ENCODE measurements at places on chromosomes 7 and 10.

DNA sequence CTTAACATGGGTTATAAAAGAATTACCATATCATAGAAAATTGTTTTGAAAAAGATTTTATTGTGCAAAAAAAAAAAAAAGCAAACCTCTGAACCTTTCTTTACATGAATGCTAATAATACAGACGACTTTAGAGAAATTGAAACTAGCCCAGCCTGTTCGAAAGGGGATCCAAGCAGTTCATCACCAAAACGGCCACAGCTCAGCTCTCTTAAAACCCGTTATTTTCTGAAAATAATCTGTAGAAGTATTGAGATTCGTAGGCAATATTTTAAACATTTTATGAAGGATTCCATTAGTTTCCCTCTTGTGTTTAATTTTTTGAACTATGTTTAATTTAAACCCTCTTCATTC, 9.9 kb upstream of the GSAP start:
- DNase-seq, result no peak

DNA sequence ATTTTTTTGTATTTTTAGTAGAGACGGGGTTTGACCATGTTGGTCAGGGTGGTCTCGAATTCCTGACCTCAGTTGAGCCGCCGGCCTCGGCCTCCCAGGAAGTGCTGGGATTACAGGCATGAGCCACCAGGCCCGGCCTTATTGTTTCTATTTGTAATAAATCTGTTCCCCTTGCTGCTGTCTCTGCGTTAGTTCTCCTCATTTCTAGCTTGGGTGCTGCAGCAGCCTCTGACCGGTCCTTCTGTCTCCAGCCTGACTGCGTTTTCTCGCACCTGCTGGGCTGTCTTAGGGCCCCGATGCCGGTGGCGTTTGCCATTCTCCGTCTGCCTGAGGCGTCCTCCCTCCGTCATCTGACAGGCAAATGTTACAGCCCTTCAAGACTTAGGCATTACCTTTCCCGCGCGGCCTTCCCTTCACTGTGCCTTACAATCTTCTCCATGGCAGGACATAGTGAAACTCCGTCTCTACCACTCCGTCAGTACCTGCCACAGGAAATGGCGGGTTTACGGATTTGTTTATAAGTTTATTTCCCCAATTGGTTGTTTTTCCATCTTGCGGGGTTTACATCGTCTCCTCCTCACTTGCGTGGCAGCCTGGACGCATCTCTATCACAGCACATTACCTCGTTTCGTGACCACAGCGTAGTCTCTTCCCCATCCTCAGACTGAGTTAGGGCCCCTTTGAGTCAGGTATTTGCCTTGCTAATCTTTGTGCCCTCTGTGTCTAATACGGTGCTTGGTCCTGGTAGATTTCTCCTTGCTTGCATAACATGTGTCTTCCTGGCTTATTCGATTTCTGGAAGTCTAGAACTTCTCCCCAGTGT, 2.3 kb upstream of the GIMAP8 start:
- no peak for DNase-seq

DNA sequence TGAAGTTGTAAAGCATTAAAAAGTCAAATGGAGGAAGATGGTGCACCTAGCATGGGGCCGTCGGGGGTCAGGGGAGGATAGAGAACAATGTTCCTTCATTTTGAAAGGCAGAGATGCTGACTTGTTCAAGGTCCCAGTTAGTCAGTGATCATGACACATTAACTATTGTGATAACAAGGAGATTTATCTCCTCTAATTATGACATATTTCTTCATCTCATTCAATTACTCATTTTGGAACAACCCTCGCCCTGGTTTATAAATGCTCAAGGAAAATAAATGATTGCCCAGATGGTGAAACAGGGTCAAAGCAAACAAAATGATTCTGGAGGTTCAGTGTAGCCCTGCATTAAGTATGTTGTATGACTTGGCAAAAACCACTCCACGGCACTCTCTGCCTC, 106.2 kb downstream of the ITIH5 start:
- no peak for DNase-seq

DNA sequence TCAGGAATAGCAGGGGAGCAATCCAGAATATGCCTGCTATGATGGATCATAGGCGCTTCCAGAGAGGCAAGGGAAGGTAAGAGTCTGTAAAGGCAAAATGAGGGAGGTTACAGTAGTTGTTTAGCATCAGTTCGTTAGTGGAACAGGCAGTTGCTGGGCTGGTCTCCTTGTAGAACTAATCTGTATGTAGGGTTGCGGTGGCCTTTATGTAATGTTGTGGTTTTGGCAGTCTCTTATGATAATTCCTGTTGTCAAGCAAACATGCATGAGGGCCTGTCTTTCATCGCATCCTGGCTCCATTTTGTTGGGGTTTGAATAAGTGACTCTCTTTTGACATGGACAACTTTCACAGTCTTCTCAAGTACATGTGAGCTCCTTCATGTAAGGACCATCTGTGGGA, 427.8 kb upstream of the LRGUK start:
- no peak for DNase-seq

- DNase-seq, result peak; percentile 79
Observed at GRCh38 chr10:98097616-98098015, 36.8 kb upstream of the R3HCC1L start.

DNA sequence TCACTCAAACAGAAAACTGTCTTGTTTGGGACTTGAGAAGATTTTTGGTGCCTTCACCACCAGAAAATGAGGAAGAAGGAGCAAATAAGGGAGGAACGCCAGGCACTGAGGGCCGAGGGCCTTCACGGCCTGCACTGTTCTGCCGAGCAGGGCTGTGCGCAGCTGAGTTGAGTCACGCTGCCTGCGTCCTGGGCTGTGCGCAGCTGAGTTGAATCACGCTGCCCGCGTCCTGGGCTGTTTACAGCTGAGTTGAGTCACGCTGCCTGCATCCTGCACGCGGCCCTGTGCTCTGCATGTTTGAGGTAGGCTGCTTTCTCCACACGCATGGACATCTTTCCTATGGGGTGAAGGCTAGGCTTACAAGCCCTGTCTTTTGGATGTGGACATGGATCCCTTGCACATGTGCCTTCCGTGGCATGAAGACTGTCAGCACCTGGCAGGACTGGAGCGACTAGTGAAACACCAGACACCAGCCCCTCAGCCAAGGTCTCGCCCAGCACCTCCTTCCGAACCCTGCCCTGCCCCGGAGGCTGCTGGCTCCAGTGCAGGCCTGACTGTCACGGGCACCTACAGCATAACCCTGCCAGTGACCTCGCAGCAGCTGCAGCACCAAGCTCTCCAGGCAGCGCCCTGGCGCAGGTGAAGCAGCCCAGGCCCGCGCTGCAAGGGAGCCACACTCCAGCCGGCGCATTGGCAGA, 96.7 kb downstream of the HTR5A start:
- DNase-seq, result no peak

DNA sequence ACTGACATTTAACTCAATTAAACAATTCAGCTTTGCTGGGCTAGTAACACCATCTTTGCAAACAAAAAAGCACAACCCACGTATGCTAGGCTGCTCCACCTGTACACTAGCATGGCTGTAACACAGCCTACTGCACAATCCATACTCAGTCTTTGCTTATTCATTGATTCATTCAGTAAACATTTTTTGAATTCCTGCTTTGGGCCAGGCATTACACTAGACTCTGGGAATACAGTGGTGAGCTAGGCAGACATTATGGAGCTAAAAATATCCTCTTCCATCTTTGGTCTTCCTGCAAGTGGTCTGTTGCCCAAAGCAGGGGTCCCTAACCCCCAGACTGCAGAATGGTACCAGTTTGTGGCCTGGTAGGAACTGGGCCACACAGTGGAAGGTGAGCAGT, 9.9 kb downstream of the CNNM1 start:
- DNase-seq, result no peak

- DNase-seq, result no peak
Observed at GRCh38 chr10:121326905-121327304, 271.3 kb downstream of the FGFR2 start.

DNA sequence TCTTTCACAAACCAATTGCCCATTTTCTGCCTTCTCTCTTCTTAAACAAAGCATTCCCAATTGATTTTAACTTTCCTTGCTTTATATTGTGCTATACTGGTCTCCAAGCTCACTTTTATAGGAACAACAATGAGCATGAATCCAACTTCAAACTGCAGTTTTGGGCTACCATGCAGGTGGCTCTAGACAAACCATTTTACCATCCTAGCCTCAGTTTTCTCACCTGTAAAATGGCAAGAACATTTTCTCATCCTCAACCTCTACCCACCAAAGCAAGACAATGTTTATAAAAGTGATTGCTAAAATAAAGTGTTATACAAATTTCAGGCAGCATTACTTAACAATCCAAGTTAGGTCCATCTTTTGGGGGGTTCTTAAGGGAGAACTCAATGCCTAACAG, 66.8 kb upstream of the ASAH2 start:
- DNase-seq, result no peak

DNA sequence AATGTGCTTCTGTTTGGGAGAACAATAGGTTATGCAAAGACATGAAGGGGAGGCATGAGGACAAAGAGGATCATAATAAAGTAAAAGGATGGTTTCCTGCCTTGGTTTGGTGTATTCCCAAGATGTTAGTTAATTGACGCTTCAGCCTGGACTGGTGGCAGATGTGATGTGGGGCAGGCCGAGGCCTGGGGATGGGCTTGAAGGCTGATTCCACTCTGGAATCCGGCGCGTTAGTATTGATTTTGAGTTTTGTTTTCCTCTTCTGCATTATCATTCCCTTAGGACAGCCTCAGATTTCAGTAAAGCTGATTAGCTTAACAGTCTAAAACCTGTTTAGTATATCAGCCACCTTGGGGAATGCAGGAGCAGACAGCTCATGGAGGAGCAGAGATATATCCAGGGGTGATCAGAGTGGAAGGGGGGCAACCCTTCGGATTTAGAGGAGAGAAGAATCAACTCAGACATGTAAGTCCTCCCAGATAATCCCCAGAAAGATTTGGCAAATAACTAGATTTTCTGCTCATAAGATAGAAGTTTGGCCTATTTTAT, 159.8 kb upstream of the MTPN start:
- DNase-seq, result no peak

DNA sequence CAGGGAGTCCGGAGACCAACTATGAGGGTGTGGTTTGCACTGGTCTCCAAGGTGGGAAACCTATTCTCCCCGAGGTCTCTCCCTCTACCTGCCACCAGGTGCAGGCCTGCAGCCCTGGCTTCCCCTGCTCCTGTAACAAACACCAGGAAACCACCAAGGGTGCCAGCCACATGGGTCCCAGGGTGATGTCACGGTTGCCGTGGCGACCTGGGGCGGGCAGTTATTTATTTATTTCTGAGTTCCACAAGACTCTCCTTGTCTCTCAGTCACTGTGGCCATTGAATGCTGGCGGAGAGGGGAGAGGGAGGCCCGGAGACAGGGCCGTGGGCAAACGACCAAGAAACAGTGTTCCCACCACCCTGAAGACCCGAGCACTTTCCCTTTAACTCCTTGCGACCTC, 27.0 kb downstream of the MMD2 start:
- no peak for DNase-seq

DNA sequence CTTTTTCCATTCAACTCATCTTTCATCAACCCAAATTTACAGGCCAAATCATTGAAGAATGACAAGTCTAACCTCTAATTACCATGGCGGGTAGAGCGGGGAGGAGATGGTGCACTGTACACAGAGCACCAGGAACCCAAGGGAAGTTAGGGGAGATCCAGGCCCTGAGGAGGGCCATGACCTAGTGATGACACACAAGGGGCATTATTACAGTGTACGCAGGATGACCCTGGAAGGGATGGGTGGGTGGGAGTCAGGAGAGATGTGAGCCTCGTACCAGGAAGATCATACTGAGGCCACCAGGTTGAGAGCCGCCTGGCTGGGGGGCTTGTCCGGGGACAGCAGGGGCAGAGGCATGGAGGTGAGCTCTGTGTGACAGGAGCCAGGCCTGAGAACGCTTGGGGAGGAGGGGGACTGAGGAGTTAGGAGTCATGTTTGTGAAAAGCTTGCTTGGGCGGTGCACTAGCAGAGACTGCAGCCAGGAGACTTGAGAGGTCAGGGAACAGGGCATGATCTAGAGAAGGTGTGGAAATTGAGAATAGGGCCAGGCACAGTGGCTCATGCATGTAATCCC, 89.5 kb upstream of the CCNY start:
- DNase-seq, result no peak

GRCh38 chr10:126052171-126052570, 155.8 kb downstream of the FANK1 start:
- no peak for DNase-seq

DNA sequence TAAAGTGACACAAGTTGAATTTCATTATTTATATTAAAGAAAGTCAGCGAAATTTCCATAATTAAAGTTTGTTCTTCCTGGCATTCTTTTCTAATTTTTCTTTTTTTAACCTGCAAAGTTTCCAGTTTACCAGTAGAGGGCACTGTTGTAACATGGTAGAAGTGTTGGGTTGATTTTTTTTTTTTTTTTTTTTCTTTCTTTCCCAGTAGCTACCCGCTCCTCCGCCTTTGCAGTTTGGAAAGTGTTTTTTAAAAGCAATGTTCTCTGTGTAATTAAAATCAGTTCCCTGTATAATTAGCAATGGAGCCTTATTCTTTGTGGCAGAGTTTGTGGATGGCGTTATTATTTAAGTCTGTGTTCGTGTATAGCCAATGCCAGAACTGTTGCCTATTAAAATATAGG, 53.7 kb downstream of the TAF3 start:
- DNase-seq, result no peak

DNA sequence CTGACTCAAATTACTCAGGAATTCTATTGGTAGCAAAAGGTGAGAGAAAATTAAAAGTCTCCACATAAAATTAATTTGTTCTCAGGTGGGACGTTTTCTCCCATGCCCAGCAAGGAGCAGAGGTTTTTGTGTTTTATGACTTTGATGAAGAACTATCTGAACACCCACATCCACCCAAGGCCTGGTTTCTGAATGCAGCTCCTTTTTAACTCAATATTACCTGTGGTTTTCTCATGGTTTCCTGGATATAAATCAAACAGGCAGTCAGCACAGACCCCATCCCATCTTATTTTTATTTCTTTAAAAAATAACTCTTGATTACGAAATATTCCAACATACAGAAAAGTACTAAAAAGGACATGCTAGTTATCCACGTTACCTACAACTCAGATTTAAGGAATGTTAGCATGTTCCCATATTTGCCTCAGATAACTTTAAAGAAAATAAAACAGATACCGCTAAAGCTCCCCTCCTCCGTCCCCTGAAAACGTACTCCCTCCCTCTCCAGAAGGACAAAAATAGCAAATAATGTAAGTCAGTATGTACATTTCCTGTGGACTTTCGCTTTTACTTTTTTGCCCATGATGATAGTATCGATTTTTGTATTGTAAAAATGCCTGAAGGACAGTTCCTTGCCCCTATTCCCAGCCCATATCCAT, 43.4 kb downstream of the GLI3 start:
- DNase-seq, result no peak

DNA sequence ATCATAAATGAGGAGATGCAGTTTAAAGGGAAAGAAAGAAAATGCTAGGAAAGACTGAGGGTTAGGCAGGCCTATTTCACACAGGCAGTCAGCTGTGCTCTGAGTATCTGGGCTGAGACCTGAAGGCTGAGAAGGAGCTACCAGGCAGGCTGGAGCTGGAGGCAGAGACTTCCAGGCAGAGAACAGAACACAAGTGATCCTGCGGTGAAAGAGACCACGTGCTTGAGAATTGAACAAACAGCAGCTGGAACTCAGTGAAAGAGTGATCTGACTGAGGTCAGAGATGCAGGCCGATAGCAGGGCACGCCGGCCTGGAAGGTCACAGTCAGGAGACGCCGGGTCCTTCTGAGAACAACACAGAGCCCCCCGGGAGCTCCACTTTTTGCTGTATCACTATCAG, 147.8 kb downstream of the ADAM12 start:
- no peak for DNase-seq

- DNase-seq, result no peak
Observed at GRCh38 chr10:15842556-15843169, 17.6 kb downstream of the MINDY3 start.

- DNase-seq, result no peak
Observed at GRCh38 chr7:36904101-36904500, 179.8 kb upstream of the AOAH start.
